ENCODE measurements at places on chromosomes 6 and 20.

GRCh38 chr6:24882835-24883555, 52.8 kb downstream of the RIPOR2 start:
- DNase-seq, result no peak

- DNase-seq, result no peak
These were observed 8.8 kb upstream of the TREML2 start for GRCh38 chr6:41209547-41210320.

DNA sequence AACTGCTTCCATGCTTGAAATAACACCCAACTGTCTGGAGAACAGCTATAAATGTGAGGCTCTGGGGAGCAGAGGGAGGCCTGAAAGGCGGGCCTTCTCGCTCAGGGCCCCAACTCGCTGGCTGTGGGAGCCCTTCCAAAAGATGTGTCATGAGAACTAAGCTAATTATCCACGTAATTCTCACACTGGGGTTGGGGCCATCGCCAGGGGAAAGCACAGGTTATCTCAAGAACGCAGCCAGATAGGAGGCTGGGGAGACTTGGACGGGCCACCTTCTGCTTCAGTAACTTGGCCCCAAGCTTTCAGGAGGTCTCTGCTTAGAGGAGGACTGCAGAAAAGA, 1.6 kb downstream of the PXDC1 start:
- no peak for DNase-seq

DNA sequence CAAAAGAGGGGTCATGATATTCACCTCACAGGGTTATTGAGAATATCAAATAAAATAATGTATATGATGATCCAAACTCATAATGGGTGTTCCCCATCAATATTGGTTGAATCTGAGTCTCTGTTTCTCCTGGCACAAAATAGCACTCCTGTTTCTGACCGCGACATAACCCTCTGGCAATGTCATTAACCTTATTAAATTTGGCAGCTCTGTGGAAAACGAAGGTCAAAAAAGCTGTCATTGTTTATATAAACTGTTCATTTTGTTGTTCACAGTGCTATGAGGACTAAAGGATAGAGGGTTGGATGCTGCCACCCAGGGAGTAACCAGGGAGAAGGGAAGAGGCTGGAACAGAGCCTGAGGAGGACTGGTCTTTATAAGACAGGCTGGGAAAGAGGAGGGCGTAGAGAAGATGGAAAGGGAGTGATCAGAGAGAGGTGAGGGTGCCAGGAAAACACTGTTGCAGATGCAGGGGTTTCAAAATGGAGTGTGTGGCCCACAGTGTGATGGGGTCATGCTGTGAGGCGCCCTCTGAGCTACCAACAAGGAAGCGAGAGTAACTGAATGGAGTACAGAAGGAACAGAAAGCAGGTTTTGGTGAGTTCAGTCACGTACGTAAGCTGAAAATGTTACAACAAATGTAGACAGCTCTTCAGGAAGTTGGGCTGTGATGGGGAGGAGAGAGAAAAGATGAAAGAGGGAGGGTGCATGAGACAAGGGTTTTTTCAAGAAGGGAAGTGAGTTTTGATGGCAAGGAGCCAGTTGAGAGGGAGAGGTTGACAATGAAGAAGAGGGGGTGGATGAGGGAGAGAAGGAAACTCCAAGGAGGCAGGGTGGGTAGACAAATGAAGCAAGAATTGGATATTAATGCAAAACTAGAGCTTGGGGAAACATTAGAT, 251.6 kb upstream of the TAB2 start:
- no peak for DNase-seq

- no peak for DNase-seq
These were observed 25.9 kb upstream of the DEFB113 start for GRCh38 chr6:49995278-49995677.

GRCh38 chr6:6795393-6795792, 206.9 kb downstream of the LY86 start:
- DNase-seq, result no peak

GRCh38 chr6:31092769-31093505, 19.4 kb downstream of the C6orf15 start:
- no peak for DNase-seq

- no peak for DNase-seq
These were observed 218.7 kb upstream of the FERMT1 start for GRCh38 chr20:6341491-6341890.

DNA sequence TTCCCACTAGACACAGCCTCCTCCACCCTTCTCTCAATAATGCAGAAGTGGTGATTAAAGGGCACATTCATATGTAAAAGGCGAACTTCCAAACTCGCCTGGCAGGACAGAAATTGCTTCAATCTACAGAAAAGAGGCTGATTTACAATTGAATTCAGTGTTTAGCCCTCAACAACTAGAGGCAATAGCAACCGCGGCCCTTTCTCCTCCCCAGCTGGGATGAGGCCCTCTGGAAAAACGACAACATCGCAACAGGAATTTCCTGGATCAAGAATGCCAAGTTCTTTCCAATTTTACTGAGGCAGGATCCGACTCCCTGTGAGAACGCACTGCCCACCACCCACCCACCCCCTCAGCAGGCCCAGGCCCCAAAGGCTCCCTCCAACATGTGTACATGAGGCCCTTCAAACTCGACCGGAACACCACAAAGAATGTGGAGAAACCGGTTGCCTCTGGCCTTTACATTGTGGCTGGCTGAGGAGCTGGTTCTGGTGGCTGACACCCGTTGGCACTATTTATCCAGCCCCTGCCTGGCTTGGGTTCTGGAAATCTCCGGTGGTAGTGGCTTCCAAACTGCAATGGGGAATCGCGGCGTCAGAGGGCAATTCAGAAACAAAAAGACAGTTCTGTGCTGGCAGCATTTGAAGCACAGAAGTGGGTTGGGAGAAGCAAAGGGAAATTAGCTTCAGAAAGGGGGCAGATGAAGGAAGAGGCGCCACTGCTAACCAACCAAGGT, 36.8 kb downstream of the ZMYND8 start:
- DNase-seq, result no peak

- DNase-seq, result no peak
These were observed 9.1 kb upstream of the ZNF133 start for GRCh38 chr20:18279242-18279641.

DNA sequence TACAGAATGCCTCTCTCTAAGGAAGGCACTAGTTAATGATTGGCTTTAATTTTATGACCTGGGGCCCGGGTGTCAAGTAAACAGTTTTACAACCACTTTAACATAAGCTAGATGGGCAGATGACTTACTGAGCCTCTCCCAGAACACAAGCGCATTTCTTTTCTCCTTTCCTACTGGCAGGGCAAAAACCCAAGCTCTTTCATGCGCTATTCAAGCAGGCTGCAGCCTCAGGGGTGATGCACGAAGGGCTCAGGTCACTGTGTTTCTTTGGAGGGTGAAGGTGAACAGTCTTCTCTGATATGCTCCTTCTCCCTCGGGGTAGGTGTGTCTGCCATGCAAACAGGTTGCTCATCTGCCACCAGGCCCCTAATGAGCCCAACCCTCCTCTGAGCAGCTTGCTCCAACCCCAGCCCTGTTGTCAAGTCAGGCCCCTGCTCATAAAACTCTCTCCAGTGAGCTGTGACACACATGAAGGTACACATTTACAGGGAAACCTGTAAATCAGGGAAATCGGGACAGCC, 73.5 kb upstream of the CDH4 start:
- DNase-seq, result no peak

GRCh38 chr6:107822176-107823046, 1.7 kb downstream of the SCML4 start:
- DNase-seq, result no peak

DNA sequence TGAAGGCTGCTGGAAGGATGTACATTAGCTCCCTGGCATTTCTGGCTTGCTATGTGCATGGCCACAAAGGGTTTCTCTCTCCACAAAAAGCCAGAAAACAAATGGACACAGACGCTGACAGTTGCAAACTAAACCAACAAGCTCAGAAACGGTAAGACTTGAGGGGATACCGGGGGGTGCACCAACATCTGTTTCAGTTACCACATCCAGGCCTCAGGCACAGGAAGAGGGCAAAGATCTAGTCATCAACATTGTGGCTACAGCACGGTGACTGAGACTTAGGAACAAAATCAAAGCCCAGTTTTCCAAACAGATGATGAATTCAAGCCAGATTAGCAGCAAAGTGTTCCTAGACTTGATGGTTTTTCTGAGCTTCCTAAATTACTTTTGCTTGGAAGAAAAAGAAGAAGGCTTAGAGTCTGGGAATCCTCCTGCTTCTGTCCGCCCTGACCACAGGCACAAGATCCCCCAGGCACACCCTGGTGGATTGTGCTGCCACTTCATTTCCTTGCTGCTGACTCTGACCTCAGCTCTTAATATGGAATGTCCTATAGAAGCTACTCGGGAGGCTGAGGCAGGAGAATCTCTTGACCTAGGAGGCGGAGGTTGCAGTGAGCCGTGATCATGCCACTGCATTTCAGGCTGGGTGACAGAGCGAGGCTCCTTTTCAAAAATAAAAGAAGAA, 54.2 kb upstream of the ADGRF1 start:
- DNase-seq, result no peak

GRCh38 chr6:117194978-117195377, 70.4 kb upstream of the VGLL2 start:
- DNase-seq, result no peak

GRCh38 chr6:5626727-5627426, 365.6 kb downstream of the FARS2 start:
- DNase-seq, result no peak

DNA sequence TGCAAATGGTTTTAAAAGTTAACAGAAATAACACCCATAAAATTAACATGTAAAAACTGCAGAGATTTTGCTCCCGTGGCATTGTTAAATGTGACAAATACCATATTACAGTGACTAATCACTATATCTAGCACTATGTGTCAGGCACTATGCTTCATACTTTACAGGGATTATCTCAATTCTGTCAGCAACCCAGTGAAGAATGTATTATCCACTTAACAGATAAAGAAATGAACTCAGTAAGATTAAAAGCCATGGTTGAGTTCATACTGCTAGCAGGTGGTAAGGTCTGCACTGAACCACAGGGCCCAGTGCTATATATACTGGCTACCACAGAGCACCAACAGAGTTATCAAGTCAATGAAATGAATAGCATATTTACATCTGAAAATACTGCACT, 65.4 kb downstream of the RWDD2A start:
- no peak for DNase-seq

- no peak for DNase-seq
These were observed 469.0 kb downstream of the CDC5L start for GRCh38 chr6:44856479-44856878.

GRCh38 chr6:158381214-158381613, 68.9 kb downstream of the TULP4 start:
- no peak for DNase-seq

GRCh38 chr20:50958615-50959542, at the start of gene MOCS3:
Gene MOCS3, plus strand, starts transcription at chr20:50958818. Its CDS starts 25 bp downstream, at chr20:50958843.
- peak; percentile 100 for DNase-seq

DNA sequence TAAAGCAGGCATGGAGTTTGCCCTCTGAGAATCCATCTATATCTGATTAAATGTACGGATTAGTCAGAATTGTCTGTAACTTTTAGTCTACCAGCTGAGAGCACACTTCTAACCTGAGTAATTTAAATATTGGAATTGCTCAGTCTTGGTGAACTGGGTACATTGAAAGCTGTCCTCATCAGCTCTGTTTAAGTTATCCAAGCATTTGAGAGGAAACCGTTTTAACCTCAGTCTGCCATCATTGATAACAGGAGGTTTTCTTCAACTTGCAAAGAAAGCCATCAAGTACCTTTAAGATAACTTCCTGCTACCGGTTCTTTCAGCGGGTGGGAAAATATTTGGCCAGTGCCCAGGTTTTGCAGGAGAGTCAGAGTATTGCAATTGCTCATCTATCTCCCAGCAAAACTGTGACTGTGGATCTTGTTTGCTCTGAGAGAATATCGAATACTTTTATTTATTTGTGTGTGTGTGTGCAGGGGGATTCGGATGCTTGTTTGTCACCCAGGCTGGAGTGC, 31.1 kb upstream of the F13A1 start:
- no peak for DNase-seq

- DNase-seq, result no peak
These were observed 469.1 kb upstream of the RUNX2 start for GRCh38 chr6:44858998-44859397.

DNA sequence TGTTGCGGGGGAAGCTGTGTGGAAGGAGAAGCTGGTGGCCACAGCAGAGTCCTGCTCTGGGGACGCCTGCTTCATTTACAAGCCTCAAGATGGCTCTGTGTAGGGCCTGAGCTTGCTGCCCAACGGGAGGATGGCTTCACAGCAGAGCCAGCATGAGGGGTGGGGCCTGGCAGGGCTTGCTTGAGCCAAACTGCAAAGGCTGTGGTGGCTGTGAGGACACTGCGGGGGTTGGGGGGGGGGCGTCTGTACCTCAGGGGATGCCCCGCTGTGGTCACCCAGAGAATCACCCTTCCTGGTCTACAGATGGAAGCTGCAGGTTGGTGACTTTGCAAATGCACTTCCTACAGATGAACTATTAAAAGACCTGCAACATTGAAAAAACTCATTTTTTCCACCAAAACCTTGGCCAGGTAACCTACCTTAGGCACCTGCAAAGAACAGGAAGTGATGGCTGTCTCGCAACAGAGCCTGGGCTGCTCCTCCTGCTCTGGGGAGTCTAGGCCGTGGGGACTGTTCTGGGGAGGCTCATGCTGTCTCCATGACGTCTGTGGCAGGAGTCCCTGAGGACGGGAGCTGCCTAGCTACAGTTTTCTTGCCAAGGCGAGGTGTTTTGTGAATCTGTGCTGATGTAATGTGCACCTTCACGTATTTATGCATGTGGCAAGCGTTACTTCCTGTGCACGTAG, 7.3 kb downstream of the NPBWR2 start:
- DNase-seq, result no peak

- no peak for DNase-seq
These were observed 1130.2 kb upstream of the MAP3K7 start for GRCh38 chr6:91717094-91717493.

DNA sequence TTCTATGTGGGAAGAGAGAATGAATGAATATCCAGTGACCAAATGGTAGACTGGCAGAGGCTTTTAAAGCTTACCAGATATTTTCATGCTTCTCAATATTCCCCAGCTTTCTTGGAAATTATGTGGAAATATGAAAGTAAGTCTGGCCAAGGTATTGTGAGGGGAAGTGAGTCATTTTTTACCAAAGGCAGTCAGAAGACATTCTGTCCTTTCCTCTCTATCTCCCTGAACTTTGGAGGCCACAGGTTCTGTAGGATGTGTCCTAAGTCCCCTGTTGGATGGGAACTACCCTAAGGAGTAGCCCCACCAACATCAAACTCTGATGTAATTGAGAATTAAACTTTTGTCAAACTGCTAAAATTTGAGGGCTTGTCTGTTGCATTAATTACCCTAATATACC, 593.8 kb upstream of the NRSN1 start:
- peak; percentile 25 for DNase-seq

- no peak for DNase-seq
These were observed 72.7 kb upstream of the B3GAT2 start for GRCh38 chr6:71029555-71029954.

- no peak for DNase-seq
These were observed 50.6 kb upstream of the TBC1D7 start for GRCh38 chr6:13378669-13379590.

GRCh38 chr6:148146717-148147462, 195.7 kb upstream of the SASH1 start:
- DNase-seq, result no peak

GRCh38 chr20:55216525-55217242, 741.3 kb downstream of the DOK5 start:
- DNase-seq, result peak; percentile 49

Measured in HS-5 (cell line).